Kidney tubule cell (primary cell): ENCODE measurements at places on chromosomes 16 and 17.

GRCh38 chr17:66831383-66832210, 3.3 kb upstream of the CACNG5 start:
- DNase-seq: no peak

GRCh38 chr17:3993493-3994220, 29.4 kb upstream of the ATP2A3 start:
- no peak for DNase-seq

DNA sequence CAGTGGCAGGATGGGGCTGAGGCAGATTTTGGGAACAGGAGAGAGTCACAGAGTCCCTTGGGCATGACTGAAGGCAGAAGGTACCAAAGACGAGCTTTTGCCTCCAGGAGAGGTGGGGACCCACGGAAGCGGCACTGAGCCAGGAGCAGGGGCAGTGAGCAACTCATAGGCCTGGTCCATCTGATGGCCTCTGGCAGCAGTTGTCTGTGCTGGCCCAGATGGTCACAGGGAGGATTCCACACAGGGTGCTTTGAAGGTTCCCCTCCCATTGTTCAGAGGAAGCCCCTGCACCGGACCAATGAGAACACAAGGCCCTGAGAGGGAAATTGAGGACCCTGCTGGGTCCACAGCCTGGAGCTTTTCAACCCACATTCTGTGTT, 360.3 kb upstream of the TNRC6C start:
- DNase-seq: no peak

DNA sequence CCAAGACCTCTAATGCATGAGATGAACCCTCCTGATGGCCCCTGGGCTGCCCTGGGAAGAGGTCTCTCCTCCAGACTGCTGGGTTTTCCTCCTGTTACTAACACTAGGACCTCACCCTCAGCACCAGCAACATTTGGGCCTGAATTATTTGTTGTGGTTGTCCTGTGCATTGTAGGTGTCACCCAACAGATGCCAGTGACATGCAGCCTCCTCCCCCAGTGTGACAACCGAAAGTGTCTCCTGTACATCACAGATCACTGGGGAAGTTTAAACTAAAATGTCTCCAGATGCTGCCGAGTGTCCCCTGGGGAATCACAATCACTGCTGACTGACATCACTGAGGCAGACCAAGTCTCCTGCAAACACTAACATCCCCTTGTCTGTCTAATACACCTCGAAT, 74.8 kb downstream of the SLC5A11 start:
- no peak for DNase-seq

- DNase-seq: no peak
Measured at GRCh38 chr16:51391798-51392511, 240.9 kb upstream of the SALL1 start.

DNA sequence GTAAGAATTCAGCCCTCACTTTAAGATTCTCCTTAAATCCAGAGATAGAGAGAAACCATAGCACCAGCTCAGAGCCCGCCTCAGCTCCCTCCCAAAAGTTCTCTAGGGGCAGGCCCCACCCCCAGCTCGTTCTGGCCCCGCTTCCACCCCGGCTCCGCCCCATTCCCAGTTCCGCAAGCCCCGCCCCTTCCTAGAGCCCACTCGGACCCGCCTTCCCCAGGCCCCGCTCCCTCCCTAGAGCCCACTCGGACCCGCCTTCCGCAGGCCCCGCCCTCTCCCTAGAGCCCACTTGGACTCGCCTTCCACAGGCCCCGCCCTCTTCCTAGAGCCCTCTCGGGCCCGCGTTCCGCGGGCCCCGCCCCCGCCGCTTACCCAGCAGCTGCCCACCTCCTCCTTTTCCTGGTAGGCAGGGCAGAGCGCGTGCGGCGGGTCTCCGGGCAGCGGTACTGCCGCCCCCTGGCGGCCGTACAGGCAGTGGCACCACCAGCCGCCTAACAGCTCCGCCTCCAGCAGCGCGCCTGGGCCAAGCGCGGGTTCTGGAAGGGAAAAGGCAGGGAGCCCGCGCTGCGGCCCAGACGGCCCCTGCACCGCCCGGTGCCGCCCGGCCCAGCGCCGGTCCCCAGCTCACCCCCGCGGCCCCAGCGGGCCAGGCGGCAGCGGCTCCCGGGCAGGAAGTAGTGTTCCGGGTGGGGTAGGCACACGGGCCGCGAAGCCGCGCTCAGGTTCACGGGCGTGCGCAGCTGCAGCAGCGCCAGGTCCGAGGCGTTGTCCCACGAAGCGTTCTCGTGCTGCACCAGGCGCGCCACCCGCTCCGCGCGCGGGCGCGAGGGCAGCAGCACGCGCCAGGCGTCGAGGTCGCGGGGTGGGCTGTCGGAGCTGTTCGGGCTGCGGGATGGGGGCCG, 6.8 kb upstream of the PRSS8 start:
- peak; percentile 99 for DNase-seq

GRCh38 chr17:74379495-74380085, 12.3 kb downstream of the GPR142 start:
- DNase-seq: peak; percentile 76

GRCh38 chr17:45436161-45436560, 3.5 kb upstream of the ARHGAP27 start:
- DNase-seq: no peak

DNA sequence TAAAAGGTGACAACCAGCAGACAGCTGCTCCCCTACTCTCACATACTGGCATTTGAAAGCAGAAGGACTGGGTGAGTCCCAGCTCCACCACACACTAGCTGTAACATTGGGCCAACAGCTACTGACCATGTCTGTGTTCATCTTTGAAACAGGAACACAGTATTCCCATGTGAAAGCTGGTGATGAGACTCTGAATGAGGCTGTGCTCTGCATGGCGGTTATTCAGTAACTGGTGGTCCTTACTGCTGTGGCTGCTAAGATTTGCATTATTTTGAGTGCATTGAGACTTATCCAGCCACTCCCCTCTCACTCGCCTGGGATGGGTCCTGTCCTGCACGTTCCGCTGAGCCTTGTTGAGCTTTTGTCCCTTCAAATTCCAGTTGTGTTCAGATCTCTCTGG, 342.9 kb downstream of the FOXL1 start:
- DNase-seq: no peak

GRCh38 chr16:19520861-19521331, 1.0 kb downstream of the GDE1 start:
- DNase-seq: peak; percentile 66

GRCh38 chr16:90026135-90026534, 6.9 kb upstream of the DBNDD1 start:
- peak; percentile 27 for DNase-seq

DNA sequence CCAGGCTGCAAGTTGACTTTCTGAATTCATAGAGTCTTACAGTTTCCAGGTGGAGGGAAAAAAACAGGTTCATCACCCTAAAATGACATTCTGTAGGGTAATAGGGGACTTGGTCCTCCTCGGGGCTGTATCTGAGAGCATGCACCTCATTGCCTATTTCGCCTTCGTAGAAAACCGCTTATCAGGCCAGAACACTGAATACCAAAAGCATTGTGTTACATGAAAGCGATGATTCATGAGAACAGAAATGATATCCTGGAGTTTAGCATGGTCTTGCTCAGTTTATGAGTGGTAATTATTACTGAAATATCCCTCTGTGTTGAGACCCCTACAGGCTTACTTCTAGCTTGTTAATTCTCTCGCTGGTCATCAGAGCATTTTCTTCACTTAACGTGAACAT, 61.4 kb upstream of the ARHGAP44 start:
- peak; percentile 26 for DNase-seq
